Left lobe of liver (tissue), 2 donors: ENCODE measurements at places on chromosomes 7 and 10. TPM values are rescaled to one million over a fixed set of nuclear protein-coding genes. Genes with fewer than 3 reads are reported as not detected.

GRCh38 chr10:79159785-79160184 lies 91.0 kb downstream of the ZMIZ1 start:
- DNase-seq, result no peak

DNA sequence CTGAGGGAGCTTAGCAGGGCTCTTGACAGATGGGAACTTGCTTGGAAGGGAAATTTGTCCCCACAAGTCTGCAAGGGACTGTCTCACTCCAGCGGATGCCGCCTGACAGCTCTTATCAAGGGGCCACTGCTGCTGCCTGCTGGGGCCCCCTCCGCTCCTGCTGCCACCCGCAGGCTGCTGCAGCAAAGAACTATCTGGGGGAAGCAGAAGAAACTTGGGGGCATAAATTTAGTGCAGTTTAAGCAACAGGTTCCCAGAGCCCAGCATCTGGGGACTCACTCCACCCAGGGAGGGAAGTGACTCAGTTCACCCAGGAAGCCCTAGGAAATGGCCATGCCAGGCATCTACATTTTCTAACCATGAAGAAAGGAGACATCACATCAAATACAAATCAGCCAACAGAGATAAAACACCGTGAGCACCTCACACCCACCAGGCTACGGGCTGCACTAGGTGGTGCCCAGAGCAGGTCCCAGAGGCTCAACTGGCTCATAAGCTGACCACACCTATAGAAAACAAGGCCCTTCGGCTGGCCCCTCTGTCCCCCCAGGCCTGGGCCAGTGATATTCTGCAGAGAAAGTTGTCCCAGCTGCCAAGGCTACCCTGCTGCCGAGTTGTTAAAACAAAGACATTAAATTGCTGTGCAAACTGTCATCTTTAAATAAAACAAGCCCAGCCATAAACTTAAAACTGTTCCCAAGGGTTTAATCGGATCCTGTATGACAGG lies 3.7 kb downstream of the RGS10 start:
- DNase-seq, result peak; percentile 30

Gene BAMBI
- total RNA-seq, result 7.7 TPM

Gene IDI2
- total RNA-seq, result not detected

Gene UCMA
- total RNA-seq, result not detected
